ENCODE measurements at places on chromosomes 6 and 20. TPM values are rescaled to one million over a fixed set of nuclear protein-coding genes. Genes with fewer than 3 reads are reported as not detected.

DNA sequence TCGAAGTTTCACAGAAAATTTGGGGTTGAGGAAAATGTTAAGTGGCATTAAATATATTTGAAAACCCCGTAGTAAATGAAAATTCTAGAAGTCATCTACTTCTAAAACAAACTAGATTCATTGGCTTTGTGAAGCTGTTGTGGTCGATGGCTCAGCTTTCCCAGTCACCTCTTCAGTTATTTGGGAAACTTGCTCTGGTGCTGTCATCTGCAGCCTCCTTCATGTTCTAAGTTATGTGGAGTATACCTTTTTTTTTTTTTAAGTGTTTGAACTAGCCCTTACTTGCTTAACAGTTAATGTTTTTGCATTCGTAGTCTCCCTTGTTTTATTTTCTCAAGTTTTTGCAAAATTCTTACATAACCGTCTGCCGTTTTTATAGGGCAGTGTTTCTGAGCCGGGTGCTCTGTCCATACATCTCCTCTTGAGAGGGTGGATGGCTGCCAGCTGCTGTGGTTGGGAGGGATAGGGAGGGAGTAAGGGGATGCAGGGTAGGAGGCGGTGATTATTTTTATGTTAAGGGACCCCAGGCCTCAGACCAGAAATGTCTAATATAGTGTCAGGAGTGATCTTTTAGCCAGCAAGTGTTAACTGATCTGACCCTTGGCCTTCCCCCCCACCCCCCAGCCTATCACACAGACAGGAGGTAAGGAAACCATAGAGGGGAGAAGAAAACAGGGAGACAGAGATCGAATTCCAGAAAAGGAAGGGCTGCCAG lies 7.1 kb downstream of the RREB1 start:
- H3K36me3 ChIP-seq = peaks cover 3% of the 10 kb centered on the region
- no peaks in the 10 kb centered on the region for H3K27me3 ChIP-seq
- H3K4me1 ChIP-seq = peaks cover 85% of the 10 kb centered on the region
- no peak overlapping the region for H3K27ac ChIP-seq
- no peak for DNase-seq

The PRR18 gene
- total RNA-seq = not detected

- peak overlapping the region; percentile 75 for H3K27ac ChIP-seq
- no peaks in the 10 kb centered on the region for H3K27me3 ChIP-seq
- peaks cover 53% of the 10 kb centered on the region for H3K4me1 ChIP-seq
- peaks cover 2% of the 10 kb centered on the region for H3K36me3 ChIP-seq
- H3K4me3 ChIP-seq = no peak overlapping the region
Measured at GRCh38 chr20:32476684-32477593, 108.2 kb downstream of the NOL4L start.

- H3K4me3 ChIP-seq = no peak overlapping the region
- peaks cover 60% of the 10 kb centered on the region for H3K36me3 ChIP-seq
- peak overlapping the region; percentile 64 for H3K27ac ChIP-seq
- H3K4me1 ChIP-seq = peaks cover 17% of the 10 kb centered on the region
Measured at GRCh38 chr20:49256261-49256660, 21.6 kb downstream of the ZNFX1 start.

GRCh38 chr6:102961902-102962301 lies 1568.4 kb downstream of the GRIK2 start:
- no peak for DNase-seq
- no peak overlapping the region for H3K27ac ChIP-seq
- H3K27me3 ChIP-seq = no peaks in the 10 kb centered on the region
- H3K36me3 ChIP-seq = no peaks in the 10 kb centered on the region
- H3K4me1 ChIP-seq = no peaks in the 10 kb centered on the region
- no peak overlapping the region for H3K4me3 ChIP-seq

DNA sequence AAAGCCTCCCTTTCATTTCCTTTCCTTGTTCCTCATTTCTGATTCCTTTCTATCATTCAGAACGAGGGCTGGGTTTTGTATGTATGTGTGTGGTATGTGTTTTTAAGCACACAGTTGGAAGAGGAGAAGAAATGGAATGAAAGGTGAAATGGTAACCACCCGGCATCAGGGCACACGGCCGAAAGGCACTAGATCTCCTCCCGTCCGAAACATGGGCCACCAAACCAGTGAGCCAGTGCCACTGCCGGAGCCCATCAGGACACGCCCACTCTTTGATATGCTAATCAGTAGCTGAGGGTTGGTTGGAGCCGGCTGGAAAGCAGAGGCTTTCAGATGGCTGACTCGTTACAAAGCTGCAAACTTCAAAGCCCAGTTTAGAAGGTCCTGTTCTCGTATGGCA lies 228.6 kb upstream of the JARID2 start:
- no peak overlapping the region for H3K27ac ChIP-seq
- H3K4me3 ChIP-seq = no peak overlapping the region
- peak; percentile 28 for DNase-seq
- H3K4me1 ChIP-seq = peaks cover 21% of the 10 kb centered on the region
- H3K27me3 ChIP-seq = peaks cover 12% of the 10 kb centered on the region
- H3K36me3 ChIP-seq = no peaks in the 10 kb centered on the region

The ENPP5 gene
- 0.24 TPM for total RNA-seq

- H3K27ac ChIP-seq = no peak overlapping the region
- H3K36me3 ChIP-seq = peaks cover 17% of the 10 kb centered on the region
- DNase-seq = no peak
- peaks cover 37% of the 10 kb centered on the region for H3K4me1 ChIP-seq
- no peak overlapping the region for H3K4me3 ChIP-seq
Measured at GRCh38 chr6:41191569-41191968, 9.4 kb downstream of the TREML2 start.

DNA sequence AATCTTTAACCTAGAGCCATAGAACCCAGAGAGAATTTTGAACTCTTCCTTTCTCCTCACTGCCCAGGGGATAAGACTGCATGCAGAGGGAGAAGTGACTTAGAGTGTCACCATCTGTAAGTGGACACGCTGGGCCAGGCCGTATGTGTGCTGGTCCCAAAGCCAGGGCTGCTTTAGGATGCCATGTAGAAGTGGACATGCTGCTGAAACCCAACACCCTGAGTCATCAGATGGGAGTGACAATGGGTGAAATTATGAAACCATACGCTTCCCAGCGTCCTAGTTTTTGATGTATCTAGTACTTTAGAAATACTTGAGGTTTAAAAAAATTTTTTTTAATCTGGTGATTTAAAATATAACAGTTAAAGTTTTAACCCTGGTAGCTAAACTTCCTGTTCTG lies 191.1 kb downstream of the FNDC1 start:
- no peak overlapping the region for H3K27ac ChIP-seq
- H3K4me1 ChIP-seq = no peaks in the 10 kb centered on the region
- no peak for DNase-seq
- H3K36me3 ChIP-seq = no peaks in the 10 kb centered on the region

The SLCO4A1 gene
- total RNA-seq = 22.6 TPM

GRCh38 chr6:3516092-3516491 lies 59.2 kb upstream of the SLC22A23 start:
- H3K27me3 ChIP-seq = peaks cover 11% of the 10 kb centered on the region
- no peaks in the 10 kb centered on the region for H3K4me1 ChIP-seq
- no peak overlapping the region for H3K4me3 ChIP-seq
- H3K27ac ChIP-seq = no peak overlapping the region
- no peaks in the 10 kb centered on the region for H3K36me3 ChIP-seq

The PSMB9 gene
- total RNA-seq = 238 TPM

The EMILIN3 gene
- not detected for total RNA-seq

- H3K4me1 ChIP-seq = no peaks in the 10 kb centered on the region
- H3K27me3 ChIP-seq = no peaks in the 10 kb centered on the region
- no peak overlapping the region for H3K4me3 ChIP-seq
- H3K27ac ChIP-seq = no peak overlapping the region
Measured at GRCh38 chr20:58627212-58628072, 23.6 kb upstream of the STX16 start.

DNA sequence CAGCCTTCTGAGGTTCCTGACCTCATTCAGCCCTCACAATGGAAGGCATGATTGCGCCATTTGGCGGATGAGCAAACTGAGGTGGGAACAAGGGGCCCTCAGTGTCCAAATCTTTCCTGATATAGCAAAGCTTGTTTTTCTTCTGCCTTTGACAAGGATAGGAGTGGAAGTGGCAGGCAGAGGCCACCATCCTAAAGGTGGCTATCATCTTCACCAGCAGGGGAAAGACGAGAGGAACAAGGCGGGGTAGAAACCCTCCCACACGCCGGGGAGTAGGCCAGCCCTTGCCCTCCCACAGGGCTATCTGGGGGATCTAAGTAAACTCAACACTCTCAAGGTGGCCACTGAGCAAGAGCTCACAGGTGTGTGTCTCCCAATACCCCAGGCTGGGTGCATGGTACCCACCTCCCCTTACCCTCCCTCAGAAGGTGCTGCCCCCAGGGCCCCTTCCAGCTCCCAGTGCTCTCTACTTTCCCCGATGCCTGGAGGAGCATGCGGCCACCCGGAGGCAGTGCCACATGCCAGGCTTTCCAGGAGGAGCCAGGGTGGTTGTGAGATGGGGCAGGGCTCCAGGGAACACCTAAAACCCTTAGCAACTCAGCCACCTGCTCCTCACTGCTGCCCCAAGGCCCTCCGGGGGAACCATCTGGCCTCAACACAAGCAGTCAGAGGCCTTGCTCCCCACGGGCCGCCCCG lies 11.2 kb downstream of the SPDEF start:
- no peak overlapping the region for H3K4me3 ChIP-seq
- no peaks in the 10 kb centered on the region for H3K4me1 ChIP-seq
- no peaks in the 10 kb centered on the region for H3K36me3 ChIP-seq
- no peak overlapping the region for H3K27ac ChIP-seq
- DNase-seq = no peak

The HRH3 gene
- not detected for total RNA-seq

DNA sequence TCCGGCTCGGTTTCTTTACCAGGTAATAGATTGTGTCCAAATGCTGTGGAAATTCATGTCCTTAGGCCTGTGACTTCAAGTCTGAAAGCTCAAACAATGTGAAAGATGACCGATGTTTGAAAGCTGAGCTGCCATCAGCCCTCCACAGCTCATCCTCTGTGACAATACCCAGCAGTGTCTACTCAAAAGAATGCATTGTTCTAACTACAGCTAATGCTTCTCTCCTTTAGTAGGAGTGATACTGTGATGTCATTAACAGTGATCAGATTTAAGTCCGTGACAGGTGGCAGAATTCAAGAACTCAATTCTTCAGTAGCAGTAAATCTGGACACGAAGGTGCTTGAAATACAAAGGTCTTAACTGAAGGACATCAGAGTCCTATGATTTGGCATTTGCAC lies 97.3 kb downstream of the RCAN2 start:
- H3K36me3 ChIP-seq = no peaks in the 10 kb centered on the region
- H3K27me3 ChIP-seq = peaks cover 17% of the 10 kb centered on the region
- H3K4me1 ChIP-seq = no peaks in the 10 kb centered on the region
- no peak overlapping the region for H3K4me3 ChIP-seq
- no peak overlapping the region for H3K27ac ChIP-seq

GRCh38 chr6:134359302-134359701 lies 41.4 kb upstream of the SGK1 start:
- no peak overlapping the region for H3K4me3 ChIP-seq
- H3K36me3 ChIP-seq = no peaks in the 10 kb centered on the region
- DNase-seq = no peak
- H3K27ac ChIP-seq = no peak overlapping the region

The ADGB gene
- total RNA-seq = not detected

- H3K4me3 ChIP-seq = no peak overlapping the region
- no peak for DNase-seq
- H3K4me1 ChIP-seq = peaks cover 12% of the 10 kb centered on the region
- H3K27ac ChIP-seq = no peak overlapping the region
- H3K36me3 ChIP-seq = no peaks in the 10 kb centered on the region
Measured at GRCh38 chr6:143596866-143597265, 80.9 kb upstream of the PHACTR2 start.

DNA sequence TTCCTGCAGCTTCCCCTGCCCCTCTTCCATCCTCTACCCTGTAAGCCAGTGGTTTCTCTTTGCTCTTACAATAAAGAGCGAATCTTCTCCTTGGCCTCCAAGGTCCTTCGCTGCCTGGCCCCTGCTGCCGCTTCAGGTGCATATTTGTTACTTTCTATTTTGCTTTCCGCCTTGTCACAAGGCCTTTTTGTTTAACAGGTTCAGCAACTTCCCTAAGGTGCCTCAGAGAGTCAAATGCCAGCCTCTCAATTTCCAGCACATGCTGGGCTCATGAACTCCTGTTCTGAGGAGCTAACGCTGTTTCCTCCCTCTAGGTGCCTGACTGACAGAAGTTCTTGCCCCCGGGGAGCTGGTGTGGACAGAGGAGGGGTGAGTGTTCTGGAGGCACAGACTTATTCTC lies 42.4 kb upstream of the EPB41L1 start:
- H3K4me3 ChIP-seq = no peak overlapping the region
- no peaks in the 10 kb centered on the region for H3K4me1 ChIP-seq
- H3K27ac ChIP-seq = no peak overlapping the region
- no peaks in the 10 kb centered on the region for H3K36me3 ChIP-seq
- no peak for DNase-seq

DNA sequence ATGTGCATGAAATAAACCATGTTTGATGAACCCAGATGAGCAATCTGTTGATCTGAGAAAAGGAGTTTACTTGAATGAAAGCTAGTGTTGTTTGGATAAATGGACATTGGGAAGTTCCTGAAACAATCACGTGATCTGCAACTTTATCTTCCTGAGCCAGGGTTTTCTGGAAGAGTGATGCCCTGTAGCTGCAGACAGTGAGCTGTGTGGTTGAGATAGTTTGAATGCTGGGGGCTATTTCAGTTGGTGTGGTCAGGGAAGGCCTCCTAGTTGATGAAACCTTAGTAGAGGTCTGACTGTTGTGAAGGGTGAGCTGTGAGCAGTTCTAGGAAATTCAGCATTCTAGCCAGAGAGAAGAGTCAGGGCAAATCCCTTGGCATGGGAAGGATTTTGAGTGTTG lies 643.7 kb downstream of the UTRN start:
- DNase-seq = no peak
- no peak overlapping the region for H3K4me3 ChIP-seq
- H3K36me3 ChIP-seq = no peaks in the 10 kb centered on the region
- no peaks in the 10 kb centered on the region for H3K27me3 ChIP-seq
- no peaks in the 10 kb centered on the region for H3K4me1 ChIP-seq

DNA sequence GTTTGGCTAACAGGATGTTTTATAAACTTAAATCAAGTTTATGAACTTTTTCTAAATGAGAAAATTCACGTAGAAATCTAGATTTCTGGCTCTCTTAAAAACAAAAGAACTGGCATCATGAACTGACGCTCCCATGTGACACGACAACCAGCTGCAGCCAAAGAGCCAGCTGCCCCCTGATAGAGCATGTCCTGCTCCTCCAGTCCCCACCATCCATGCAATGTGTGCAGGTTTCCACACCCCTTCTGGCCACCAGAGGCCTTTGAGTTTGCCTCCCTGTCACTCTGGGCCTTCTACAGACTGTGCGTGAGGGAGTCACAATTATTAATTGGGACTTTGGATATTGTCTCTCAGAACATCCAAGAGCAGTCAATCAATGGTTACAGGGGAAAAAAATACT lies 1.6 kb upstream of the GPLD1 start:
- no peak for DNase-seq
- peaks cover 14% of the 10 kb centered on the region for H3K4me1 ChIP-seq
- H3K36me3 ChIP-seq = no peaks in the 10 kb centered on the region
- no peak overlapping the region for H3K4me3 ChIP-seq
- H3K27ac ChIP-seq = no peak overlapping the region
- no peaks in the 10 kb centered on the region for H3K27me3 ChIP-seq

The SAMD10 gene
- 21.8 TPM for total RNA-seq

DNA sequence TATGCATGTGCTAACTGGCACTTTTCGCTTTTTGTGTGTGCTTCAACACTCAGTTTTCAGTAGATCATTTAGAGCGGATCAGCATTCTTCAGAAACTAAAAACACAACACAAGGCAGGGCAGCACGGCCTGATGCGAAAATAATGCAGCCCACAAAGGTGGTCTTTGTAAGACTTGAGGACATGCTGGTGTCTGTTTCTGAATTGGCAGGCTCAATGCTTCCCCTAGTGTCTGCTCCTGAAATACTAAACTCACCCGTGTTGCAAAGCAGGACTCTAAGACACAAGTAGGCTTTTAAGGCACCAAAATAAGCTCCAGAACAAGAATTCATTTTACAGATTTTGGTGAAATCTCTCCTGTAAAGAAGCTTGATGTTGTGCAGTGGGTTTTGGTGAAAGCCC lies 676.5 kb downstream of the TENT5A start:
- no peaks in the 10 kb centered on the region for H3K27me3 ChIP-seq
- no peak overlapping the region for H3K27ac ChIP-seq

The CLDN20 gene
- total RNA-seq = not detected
